ENCODE measurements at places on chromosomes 5 and 9.

GRCh38 chr9:137406876-137407589 is 15.9 kb downstream of the EXD3 start:
- DNase-seq = peak; percentile 57

DNA sequence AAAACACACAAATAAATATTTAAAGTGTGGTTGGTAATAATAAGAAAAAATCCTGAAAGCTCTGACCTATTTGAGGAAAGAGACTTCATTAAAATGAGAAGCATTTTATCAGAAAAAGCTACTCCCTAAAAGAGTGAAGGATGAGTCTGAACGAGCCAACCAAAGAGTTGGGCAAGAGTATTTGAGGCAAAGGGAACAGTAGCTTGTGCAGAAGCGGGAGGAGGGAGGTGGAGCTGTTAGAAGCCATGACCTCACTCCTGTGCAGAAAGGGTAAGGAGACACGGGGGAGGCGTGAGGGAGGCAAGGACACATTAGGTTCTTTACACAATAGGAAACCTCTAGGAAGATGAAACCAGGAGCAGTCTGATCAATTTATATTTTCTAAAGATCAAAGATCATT is 29.4 kb downstream of the SH3RF2 start:
- DNase-seq = no peak

DNA sequence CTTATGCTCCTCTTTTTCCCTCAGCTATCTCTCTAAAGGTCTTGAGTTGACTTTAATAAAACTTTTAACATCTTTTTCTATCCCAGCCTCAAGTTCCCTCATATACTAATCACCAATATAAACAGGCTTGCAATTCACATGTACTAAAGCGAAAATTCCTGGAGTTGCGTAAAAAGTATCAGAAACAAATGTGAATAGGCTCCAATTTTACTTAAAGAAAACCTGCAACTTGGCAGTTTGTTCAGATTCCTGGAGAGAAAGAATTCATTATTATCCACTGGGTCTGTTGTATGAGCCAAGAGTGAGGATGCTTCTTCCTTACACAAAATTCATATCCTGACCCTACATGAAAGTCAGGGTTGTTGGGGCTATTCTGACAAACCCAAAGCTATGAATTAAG is 384.2 kb downstream of the DTWD2 start:
- no peak for DNase-seq

DNA sequence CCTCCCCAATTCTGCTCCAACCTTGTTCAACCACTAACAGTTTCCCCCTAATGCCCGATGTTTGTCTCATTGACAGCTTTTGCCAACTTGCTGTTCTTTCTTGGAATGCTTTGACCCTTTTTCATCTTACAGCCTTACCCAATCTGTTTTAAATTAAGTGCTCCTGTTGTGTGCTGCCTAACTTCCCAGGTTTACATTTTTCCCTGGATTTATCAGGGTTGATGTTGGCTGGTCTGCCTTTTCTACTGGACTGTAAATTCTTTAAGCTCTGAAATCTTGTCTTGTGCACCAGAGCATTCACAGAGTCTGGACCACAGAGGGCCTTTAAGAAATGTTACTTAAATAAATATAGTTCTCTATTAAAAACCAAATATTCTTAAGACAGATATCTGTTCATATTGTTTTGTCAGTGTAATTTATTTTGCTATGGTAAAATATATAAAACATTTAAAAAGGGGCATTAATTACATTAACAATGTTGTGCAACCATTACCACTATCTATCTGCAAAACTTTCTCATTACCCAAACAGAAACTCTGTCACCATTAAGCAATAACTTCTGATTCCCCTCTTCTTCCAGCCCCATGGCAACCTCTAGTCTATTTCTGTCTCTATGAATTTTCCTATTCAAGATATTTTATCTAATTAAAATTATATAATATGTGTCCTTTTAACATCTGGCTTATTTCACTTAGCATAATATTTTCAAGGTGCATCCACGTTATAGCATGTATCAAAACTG is 73.0 kb downstream of the OSTF1 start:
- no peak for DNase-seq

DNA sequence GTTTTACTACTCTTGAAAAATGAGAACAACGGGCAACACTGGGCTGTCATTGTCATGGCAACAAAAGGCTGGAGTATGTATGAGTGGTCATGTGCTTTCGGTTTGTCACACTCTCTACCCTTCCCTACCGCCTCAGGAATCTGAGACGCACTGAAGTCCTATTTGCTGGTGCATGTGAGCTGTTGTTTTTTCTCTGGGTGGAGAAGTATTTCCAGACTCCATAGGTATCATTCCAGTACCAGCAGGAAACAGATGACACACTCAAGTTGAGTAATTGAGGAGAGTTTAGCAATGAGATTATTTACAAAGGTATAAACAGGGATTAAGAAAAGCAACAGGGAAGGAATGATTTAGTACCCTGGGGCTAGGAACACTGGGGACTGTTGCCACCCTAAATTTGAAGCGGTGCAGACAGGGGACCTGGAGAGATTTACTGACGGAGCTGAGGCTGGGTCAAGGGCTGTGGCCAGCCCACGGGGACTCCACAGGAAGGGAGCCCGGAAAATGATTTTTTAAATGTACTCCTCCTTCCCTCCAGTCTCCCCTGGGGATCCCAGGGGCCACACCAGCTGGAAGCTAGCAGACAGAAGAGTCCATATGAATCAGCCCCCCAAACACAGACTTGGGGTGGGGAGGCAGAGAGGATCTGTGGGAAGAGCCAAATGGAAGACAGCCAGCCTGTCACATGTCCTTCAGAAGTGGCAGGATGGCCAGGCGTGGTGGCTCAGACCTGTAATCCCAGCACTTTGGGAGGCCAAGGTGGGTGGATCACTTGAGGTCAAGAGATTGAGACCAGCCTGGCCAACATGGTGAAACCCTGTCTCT is 13.2 kb upstream of the ZBTB43 start:
- peak; percentile 65 for DNase-seq

- peak; percentile 63 for DNase-seq
Measured at GRCh38 chr9:125549891-125550885, 156.8 kb downstream of the MAPKAP1 start.

GRCh38 chr5:132209901-132210545 is 17.6 kb downstream of the P4HA2 start:
- no peak for DNase-seq

DNA sequence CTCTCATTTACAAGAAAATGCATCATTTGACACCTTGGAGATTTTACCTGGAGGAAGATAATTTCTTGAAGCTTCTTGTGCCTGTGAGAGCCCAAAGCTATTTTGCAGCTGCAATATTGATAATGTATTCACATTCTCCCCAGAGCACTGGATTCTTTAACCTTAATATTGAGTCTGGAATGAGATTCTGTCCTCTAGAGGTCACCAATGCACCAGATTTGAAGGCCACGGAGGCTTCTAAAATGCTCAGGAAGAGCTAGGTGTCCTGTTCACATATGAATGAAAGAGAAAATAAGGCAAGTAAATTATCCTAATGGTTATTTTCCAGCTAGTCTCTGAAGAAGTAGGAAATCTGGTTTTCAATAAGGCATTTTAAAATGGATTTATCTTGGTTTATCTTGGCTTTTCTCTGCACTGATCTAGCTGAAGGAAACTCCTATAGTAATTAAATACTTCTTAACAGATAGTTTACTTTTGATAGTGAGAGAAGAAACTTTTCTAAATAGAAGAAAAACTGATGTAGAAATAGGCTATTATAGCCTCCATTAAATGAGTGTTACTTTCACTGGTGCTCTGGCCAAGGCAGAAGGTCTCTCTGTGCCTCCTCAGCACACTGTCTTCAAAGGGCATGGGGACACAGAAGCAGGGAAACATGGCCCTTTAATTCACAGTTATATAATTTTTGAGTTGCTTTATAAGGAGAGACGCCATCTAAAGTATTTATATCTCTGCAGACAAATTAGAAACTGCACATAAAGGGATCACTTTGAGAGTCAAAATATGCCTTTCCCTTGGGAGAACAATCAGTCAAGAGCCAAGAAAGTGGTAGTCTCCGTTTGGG is 297.0 kb upstream of the ACTBL2 start:
- peak; percentile 81 for DNase-seq

- no peak for DNase-seq
Measured at GRCh38 chr5:135435467-135436330, 11.4 kb downstream of the DCANP1 start.

- DNase-seq = no peak
Measured at GRCh38 chr5:175576096-175576495, 81.8 kb upstream of the HRH2 start.

DNA sequence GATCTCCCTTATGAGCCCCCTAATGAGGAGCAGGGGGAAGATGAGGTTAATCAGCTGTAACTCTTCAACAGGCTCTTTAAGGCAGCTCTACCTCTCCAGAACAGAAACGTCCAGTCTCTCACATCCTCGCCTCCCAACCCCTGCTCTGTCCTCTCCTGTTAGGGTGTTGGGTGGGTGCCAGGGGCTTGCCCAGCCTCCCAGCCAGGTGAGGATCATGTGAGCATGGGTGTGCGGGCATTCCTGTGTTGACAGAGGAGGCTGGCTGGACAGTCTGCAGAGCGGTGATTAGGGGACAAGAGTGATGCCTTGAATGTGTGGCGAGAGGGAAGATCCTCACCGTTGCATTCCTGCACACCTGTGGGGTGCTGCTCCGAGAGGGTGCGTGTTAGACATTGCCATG is 51.7 kb downstream of the CCDC180 start:
- DNase-seq = no peak

DNA sequence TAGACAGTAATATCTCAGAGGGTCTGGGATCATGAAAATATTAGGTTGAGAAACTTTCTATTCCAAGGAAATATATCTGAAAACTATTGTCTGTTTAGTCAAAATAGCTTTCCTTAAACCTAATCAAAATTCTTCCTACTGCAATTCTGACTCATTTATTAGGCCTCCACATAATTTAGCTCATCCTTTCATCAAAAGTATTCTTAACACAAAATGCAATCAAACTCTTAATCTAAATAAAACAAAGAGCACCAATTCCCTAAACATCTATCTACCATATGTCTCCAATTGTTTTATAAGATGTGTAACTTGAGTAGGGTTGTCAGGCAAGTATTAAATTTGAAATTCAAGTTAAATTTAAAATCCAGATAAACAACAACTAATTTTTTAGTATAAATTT is 142.1 kb downstream of the PLK2 start:
- DNase-seq = peak; percentile 34

DNA sequence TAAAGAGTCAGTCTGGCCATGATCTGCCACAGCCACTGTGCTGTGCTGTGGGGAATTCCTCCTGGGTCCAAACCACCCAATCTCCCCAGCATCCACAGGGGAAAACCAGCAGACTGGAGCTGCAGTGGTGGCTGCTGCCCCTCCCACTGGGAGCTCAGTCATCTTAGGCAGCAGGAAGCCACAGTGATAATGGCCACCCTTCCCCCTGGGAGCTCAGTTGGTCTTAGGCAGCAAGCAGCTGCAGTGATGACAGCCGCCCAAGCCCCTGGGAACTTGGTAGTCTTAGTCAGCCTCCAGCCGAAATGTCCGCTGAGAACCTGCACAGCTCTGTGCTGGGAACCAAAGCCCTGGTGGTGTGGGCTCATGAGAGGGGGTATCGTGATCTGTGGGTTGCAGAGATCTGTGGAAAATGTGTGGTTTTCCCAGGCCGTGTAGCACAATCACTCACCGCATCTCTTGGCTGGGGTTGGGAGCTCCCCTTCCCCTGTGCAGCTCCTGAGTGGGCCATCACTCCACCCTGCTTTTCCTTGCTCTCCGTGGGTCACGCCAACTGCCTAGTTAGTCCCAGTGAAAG is 38.4 kb upstream of the SMIM15 start:
- DNase-seq = no peak

GRCh38 chr5:91183743-91184142 is 199.4 kb downstream of the ARRDC3 start:
- no peak for DNase-seq

- DNase-seq = no peak
Measured at GRCh38 chr5:42593591-42593990, 163.0 kb upstream of the CCDC152 start.

GRCh38 chr5:172586125-172587060 is 54.7 kb upstream of the NEURL1B start:
- no peak for DNase-seq

- peak; percentile 64 for DNase-seq
Measured at GRCh38 chr9:137453643-137454081, 5.5 kb downstream of the NSMF start.

- no peak for DNase-seq
Measured at GRCh38 chr5:76245590-76245989, 157.5 kb upstream of the IQGAP2 start.

GRCh38 chr9:34275811-34276210 is 53.3 kb downstream of the KIF24 start:
- no peak for DNase-seq

- DNase-seq = no peak
Measured at GRCh38 chr5:59361454-59361853, 532.1 kb downstream of the PDE4D start.

- DNase-seq = no peak
Measured at GRCh38 chr9:130837643-130838042, 2.6 kb downstream of the ABL1 start.

GRCh38 chr9:113409883-113410206 is 630 bp downstream of the POLE3 start:
- DNase-seq = no peak

DNA sequence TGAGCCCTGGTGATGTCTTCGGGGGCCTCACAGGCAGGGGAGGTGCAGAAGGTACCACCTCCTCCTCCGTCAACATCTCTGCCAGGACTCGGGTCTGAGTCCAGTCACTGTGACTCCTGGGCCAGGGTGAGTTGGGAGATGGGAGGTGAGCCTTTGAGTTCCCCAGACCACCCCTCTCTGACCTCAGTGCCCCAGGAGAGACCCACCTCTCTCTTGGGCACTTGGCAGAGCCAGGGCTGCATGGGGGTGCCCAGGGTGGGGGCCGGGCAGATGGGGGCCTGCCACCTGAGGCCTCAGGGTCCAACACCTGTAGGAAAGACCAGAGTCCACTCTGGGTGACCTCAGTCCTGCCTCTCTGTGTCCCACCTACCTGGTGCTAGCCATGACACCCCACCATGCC is 6.8 kb downstream of the KIF12 start:
- no peak for DNase-seq

DNA sequence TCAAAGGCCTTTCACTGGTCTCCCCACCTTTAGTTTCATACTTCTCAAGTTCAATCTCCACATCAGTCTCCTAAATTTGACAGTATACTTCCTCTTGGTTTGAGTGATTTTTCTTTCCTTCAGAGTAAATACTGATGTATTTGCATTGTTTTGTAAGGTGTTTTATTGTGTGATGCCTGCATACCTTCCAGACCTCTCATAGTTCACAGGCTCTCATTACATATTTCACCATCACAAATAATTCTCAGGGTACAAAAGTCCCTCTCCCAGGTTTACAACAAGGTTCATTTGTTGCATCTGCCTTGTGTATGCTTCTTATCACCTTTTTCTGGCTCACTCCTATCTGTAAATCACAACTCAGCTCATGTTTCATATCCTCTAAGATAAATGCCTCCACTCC is 22.2 kb upstream of the TUSC1 start:
- DNase-seq = no peak

All from EL (cell line).